ENCODE measurements at places on chromosomes 2 and 18. TPM values are rescaled to one million over a fixed set of nuclear protein-coding genes. Genes with fewer than 3 reads are reported as not detected.

DNA sequence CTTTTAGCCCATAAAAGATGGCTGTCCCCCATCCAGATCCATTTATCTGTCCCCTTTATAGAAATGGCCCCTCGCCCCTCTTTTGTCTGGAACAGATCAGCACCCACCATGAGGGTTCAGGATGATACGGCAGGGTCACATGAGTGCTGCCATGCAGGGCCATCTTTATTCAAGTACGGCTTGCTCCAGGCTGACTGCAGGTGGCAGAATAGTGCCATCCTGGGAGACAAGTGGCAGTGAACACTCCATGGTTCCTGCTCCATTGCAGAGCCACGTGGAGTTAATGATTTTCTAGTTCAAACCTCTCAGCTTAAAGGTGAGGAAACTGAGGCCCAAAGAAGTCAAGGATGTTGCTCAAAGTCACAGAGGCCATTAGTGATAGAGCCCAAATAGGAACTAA is 180.6 kb downstream of the CLIP4 start:
- DNase-seq = no peak

- DNase-seq = no peak
Measured at GRCh38 chr18:75086494-75087034, 122.4 kb downstream of the PTGR3 start.

DNA sequence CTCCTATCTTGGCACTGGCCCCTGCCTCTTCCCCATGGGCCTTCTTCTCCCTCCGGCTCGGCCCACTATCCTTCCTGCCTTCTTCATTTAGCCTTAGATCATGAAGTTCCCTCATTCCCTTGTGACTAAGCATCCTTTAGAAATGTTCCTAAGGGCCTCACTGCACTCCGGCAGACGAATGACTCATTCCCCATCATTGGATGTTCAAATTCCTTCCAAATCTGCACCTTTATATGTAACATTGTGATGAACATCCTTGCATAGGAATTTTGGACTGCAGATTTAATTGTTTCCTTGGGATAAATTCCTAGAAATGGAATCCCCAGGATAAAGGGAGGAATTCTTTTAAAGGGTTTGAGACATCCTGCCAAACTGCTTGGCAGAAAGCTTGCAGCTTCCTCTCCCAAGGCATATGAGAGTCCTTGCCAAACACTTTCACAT is 19.0 kb downstream of the CRACDL start:
- DNase-seq = peak; percentile 56

DNA sequence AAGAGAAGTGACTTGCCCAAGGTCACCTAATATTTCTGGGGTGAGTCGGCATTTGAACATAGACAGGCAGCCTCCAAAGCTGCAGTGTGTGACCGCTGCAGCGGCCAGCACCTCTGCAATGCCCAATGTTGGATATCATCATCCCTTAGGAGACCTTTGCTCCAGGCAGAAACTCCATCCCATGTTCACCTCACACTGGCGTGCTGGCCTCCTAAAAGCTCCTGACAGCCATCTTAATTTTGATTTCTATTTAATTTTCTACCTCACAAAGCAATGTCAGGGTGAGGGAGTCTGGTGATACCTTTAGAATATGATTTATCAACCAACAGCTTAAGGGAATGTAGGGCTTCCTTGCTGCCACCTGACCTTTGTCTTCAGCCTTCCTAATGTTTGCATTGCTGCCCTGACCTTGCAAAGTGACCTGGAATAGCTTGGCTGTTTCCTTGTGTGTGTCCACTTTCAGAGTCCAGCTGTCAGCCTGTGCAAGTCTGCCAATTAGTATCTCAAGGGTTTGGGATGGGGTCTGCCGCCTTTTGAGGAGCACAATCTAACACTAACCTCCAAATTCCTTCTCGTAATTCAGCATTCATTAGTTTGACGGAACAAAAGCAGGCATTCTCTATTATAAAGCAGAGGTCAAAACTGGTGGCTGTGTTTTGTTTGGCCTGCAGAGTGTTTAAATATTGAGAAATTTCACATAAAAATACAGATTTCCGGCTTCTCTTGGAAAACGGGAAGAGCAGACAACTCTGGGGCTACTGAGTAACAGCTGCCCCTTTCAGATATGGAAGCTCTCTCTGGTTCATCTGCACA is 127.6 kb downstream of the PLEKHM3 start:
- no peak for DNase-seq

- DNase-seq = no peak
Measured at GRCh38 chr18:62399276-62399675, 74.2 kb downstream of the TNFRSF11A start.

DNA sequence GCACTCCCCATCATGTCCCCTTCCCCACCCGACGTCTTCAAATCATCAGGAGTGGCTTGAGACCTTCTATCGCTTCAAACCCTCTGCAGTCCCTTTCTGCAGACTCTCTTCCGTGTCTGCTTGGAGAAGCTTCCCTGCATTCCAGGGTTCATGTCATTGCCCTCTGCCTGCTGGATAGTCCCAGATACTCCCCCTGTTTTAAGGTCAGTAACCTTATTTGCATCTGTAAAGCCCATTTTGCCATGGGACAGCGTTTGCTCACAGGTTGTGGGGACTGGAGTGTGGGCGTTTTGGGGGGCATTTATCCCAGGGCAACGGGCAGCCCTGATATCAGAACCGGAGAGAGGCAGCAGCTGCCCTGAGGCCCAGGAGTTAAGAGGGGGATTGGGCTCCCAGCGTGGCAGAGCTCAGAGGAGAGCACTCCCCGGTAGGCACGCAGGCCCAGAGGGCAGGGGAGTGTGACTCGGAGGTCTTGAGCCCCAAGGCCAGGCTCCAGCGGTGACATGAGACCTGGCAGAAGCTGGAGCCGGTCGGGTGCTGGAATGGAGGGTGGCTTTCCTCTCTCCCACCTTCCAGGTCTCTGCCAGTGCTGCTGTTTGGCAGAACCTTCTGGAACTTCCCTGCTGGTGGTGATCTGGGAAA is 73.8 kb downstream of the RTP5 start:
- DNase-seq = no peak

DNA sequence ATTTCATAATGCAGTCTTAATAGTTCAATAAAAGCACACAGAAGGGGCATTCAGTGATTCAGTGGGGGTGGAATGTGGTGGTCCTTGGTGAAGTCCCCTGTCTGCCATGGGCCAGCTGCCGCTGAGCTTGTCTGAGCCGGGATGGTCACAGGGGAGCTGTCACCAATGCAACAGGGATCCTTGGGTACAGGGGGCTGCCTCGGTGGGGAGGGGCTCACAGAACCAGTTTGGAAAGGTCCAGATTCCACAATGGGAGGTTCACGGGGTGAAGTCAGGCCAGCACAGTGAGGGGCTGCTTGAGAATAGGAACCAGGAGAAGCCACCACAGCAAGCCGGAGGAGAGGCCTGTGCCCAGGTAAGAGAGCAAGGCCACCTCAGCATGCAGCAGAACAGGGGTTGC is 75.4 kb downstream of the GYPC start:
- DNase-seq = no peak

GRCh38 chr2:216880509-216881184 is 20.8 kb upstream of the TNP1 start:
- no peak for DNase-seq

DNA sequence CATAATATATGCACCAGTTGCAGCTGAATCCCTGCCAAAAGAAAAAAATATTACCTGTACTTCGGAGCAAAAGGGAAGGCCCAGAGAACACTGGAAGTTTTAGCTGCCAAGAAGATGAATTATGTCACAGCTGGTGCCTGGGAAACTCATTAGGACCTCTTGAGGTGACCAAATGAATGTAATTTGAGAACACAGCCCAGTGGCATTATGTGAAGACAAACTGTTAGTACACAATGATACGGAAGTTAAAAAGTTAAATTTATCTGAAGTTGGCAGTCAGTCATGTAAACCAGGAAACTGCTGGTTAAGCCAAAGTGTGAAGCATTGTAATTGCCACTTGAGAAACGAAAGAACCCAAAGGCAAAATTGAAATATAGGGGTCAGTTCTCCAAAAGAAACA is 80.7 kb downstream of the EML4 start:
- no peak for DNase-seq

SUCLG1 gene
- 51.5 TPM for polyA plus RNA-seq

C1QL2 gene
- polyA plus RNA-seq = not detected

DSG1 gene
- not detected for polyA plus RNA-seq

SERPINB10 gene
- polyA plus RNA-seq = 0.85 TPM

FHOD3 gene
- 27.1 TPM for polyA plus RNA-seq
